ENCODE measurements at places on chromosomes 12 and 14. TPM values are rescaled to one million over a fixed set of nuclear protein-coding genes. Genes with fewer than 3 reads are reported as not detected.

The AKAP5 gene
- 1.9 TPM for total RNA-seq

DNA sequence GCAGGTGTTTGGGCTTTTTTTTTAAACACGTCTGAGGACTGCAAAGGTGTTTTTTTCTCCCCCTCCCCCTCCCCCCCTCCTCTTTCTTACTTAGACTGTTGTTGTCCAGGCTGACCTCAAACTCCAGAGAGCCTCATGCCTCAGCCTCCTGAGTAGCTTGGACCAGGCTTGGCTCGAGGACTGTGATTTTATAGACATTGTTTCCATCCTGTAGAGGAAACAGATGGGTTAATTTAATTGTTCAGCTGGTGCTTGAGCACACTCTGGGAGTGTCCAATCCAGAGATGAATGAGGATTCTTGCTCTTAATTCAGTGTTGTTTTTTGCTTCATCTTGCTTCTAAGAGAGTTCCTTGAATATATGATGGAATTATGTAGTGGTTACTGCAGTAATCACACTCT, 42.1 kb downstream of the RASSF3 start:
- DNase-seq: no peak

- no peak for DNase-seq
Observed at GRCh38 chr12:4445156-4446101, at the start of gene FGF6. Gene FGF6 (minus strand): TSS chr12:4445815. CDS start chr12:4445570, 245 bp downstream.

The KRT74 gene
- 0.12 TPM for total RNA-seq

The TAS2R42 gene
- total RNA-seq: not detected

DNA sequence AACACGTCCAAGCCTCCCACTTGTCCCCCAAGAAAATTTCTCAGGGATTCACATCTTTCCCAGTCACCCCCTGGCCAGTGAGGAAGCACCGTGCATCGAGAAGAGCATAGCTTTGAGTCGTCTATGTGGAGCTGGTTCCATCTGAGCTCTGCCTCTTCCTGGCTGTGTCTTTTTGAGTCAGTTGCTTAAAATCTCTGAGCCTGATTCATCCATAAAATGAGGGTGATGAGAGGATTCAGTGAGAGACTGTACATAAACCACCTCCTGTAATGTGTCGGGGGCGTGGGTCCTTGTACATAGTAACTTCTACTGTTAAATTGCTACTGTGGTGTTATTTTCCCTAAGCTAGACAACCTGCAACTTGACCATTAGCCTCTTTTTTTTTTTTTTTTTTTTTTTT, 13.8 kb downstream of the CD9 start:
- no peak for DNase-seq

DNA sequence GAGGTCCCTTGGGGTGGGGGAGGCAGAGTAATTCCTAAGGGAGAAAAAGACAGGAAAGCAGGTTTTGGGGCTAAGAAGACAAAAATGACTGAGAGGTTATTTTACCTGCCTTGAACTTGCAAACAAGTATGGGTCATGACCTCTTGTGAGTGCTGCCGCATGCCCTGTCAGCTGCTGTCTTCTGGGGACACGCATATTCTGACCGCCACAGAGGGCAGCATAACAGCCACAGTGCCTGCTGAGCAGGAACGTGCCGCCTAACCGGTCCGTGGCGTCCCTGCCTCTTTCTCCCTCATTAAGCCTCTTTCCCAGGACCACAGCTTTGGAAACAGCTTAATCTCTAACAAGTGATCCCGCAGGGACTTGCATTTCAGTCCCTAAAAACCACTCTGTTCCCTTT, 51.3 kb upstream of the KCNA1 start:
- no peak for DNase-seq

DNA sequence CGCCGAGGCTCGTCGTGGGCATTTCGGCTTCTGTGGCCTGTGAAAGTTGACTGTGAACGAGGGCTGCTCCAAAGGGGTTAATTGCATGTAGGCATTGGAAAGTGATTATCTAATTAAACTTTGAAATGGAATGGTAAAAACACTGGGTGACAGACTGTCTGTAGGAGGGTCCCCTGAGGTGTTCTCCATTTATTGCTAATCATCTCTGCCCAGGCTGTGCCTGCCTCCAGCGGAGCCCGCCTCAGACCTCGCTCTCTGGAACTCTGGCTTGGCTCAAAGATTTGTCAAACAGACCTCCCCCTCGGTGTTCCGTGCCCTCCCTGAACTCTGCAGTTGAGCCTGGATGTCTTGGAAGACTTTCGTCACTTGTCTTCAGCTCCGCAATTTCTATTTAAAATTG, 50.2 kb upstream of the VRK1 start:
- DNase-seq: no peak

DNA sequence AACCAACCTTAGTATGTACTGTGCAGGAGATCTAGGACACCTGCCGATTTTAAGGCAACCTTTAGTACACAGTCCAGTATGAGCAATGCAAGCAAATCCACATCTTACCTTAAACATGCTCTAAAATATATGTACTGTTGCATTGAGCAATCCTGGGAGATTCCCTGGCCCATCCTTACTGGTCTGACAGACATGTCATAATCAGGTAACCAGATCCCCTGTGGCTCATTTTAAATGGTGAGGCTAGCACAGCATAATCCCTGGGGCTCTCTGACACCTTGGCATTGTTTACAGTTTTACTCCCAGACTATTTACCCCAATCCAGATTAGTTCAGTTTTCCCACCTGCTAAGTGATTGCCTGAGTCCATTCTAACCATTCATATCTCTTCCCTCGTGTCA, 15.1 kb downstream of the BMAL2 start:
- DNase-seq: no peak

DNA sequence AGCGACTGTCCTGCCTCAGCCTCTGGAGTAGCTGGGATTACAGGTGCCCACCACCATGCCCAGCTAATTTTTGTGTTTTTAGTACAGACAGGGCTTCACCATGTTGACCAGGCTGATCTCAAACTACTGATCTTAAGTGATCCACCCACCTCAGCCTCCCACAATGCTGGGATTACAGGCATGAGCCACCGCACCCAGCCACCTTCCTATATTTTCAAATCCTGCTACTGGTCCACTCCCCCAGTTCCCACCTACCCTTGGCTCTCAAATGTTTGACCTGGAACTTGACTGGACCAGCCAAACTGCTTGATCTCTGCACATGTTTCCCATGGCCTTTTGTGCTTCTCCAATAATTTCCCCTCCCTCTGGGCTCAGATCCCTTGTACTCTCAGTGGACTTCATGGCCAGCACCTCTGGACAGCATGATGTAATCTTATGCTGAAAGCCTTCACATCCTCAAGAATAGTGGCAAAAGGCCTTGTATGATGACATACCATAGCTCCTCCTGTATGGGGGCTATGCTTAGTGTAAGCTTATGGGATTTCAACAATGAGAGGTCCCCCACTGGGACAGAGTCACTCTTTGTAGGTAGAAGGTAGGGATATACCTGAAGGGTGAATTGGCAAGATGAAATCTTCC, 2.5 kb upstream of the CCDC184 start:
- DNase-seq: no peak

Measured in activated T-cell treated with anti-CD3 and anti-CD28 coated beads, Interleukin-2, amount 50 U/mL, for 72 hours (primary cell).